NCI-H2227 treated with DMSO at 0.1 percent for 48 hours (cell line): ENCODE measurements at places on chromosomes 1 and 21.

DNA sequence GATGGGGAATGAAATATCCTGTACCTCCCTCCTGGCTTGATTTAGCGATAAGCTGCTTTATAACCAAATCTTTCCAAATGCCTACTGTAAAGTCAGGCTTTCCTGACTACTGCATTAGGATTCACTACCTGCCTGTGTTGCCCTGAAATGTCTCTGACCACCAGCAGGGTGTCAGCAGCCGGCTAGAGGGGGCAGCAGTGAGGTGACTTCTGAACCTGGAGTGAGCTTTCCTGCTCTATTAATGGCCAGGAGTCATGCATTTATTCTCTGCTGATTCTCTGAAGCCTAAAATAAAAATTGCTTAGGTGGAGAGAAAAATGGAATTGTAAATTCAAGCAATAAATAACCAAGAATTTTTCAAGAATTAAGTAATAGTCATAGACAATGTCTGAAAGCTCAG lies 2.5 kb downstream of the BACE2 start:
- DNase-seq, result no peak

- DNase-seq, result no peak
Measured at GRCh38 chr1:14516974-14517840, 81.3 kb upstream of the KAZN start.

DNA sequence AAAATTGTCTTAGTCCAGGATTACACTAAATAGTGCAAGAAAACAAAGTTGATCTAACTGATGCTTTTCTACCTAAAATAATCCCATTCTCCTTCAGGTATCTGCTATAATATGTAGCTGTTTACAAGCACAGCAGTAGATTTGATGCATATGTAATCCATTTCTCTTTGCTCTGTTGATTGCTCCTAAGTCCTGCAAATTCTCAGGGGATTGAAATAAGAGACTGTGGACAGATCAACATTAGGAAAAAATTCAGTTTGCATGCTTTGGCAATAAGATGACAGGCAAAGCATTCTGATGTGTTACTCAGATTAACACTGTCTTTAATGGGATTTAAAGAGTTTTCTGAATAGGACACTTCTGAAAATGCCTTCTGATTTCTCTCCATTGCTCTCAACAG lies 34.7 kb downstream of the RNF11 start:
- DNase-seq, result no peak

DNA sequence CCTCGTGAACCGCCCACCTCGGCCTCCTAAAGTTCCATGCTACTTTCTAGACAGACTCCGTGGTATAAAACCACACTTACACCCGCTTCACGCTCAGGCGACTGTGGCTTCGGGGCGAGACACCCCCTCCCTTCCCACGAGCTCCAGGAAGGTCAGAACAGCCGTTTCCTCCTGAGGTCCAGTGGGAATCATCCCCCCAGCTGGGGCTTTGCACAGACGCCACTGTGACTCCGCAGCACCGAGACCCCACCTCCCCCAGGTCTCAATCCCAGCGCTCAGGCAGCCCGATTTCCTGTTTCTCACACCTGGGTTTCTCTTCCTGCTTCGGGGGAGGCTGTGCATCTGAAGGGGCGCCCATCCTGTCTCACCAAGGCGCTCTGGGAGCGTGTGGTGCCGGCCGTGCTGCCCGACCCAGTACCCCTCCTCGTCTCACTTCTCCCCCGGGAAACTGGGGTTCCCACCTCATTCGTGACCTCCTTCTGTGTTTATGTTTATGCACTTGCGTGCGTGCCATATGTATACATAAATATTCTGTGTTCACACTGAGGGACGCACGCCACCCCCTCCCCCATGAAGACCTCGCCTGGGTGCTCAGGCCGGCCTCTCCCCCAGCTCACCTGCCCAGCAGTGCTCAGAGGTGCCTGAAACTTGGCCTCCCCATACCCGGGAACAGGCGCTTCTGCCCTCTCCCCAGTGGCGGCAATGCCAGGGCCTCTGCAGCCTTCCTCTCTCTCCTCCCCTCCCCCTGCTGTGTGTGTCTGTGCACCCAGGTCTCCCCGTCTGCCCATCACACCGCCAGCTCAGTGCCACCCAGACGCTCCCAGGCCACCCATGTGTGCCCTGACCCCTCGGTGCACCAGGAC lies 14.6 kb downstream of the SLC35E2B start:
- DNase-seq, result no peak

- DNase-seq, result no peak
Measured at GRCh38 chr1:56817716-56818463, 1.3 kb downstream of the FYB2 start.

DNA sequence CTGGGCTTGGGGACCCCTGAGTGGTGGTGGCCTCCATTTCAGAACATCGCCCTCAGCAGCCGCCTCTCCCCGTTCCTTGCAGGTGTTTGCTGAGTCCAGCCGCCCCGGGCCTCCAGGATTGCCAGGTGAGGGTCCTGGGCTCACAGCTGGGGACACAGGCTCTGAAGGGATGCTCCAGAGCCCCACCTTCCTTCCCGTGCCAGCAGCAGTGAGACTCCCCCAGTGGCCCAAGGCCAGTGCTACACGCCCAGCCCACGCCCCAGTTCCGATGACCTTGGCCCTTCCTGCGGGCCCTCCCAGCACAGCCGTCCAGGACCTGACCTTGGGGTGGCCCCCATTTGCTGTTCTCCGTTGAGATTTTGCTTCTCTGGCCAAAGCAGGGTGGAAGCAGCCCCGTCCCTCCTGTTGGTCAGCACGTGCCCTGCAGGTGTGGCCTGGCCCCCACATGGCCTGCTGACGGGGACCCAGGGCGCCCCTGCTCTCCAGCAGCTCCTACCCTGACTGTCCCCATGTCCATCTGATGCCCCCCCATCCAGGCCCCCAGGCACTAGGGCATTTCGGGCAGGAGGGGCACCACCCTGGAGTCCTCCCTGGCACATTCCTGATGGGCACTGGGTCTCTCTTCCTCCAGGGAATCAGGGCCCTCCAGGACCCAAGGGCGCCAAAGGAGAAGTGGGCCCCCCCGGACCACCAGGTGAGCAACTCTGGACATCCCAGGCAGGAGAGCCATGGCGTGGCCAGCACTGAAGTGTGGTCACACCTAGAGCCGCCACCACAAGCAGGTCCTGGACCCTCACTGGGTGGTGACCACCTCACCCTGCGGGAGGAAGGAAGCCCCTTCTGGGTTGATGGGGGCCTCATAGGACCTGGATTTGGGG lies 45.0 kb downstream of the SLC19A1 start:
- DNase-seq, result no peak
